Stimulated activated CD8-positive, alpha-beta memory T cell treated with anti-CD3 and anti-CD28 coated beads, Interleukin-4, amount 100 ng/mL, for 4 hours (primary cell): ENCODE measurements at places on chromosomes 5 and 9.

DNA sequence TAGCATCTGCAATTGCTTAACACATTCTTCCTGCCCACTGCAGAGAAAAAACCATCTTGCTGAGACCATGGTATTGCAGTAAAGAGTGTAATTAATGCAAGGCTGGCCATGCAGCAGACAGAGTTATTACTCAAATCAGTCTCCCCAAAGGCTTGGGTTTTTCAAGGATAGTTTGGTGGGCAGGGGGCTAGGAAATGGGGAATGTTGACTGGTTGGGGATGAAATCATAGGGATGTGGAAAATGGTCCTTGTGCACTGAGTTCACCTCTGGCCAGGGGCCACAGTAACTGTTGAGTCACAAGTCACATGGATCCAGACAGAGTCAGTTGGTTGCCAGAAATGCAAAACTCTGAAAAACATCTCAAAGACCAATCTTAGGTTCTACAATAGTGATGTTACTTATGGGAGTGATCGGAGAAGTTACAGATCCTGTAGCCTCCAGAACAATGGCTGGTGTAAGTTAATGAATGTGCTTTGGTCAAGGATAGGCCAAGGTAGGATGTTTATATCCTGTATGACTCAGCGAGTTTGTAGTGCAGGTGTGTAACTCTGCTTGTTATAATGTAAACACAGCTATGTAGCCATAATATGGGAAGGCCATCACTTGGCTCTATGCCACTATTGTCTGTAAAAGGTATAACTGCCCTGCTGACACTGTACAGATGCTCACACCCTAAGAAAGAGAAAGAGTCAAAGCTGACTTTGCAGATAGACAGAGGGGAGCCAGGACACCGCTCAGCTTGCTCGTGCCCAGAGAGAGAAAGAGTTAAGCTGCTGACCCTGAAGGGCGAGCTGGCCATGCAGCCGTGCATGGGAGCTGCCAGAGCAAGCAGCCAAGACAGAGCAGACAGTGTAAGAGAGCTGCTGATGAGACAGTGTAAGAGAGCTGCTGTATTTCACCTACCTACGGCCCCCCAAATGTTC is 27.2 kb downstream of the C9orf152 start:
- DNase-seq = no peak

DNA sequence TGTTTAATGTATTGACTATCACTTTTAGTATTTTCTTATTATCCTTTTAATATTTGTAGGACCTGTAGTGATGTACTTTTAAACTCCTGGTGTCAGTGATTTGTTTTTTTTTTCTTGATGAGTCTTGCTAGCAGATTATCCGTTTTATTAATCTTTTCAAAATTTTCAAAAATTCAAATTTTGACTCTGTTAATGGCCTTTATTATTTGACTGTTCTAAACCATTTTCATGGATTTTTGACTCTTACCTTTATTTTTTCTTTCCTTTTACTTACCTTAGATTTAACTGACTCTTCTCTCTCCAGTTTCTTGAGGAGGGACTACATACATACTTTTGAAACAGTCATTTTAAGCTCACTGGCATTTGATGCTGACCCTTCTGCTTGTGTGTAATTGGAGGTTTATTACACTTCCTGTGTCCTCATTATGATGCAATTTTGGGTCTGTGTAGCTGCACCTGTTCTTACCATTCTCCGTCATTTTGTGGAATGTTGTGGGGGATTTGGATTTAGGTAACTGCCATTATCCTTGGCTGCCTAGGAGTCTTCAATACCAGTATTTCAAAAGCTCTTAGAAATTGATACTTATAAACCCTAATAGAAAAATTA is 32.0 kb upstream of the EXOC3 start:
- no peak for DNase-seq

- no peak for DNase-seq
Observed at GRCh38 chr5:54794135-54794975, 191.0 kb downstream of the ESM1 start.

DNA sequence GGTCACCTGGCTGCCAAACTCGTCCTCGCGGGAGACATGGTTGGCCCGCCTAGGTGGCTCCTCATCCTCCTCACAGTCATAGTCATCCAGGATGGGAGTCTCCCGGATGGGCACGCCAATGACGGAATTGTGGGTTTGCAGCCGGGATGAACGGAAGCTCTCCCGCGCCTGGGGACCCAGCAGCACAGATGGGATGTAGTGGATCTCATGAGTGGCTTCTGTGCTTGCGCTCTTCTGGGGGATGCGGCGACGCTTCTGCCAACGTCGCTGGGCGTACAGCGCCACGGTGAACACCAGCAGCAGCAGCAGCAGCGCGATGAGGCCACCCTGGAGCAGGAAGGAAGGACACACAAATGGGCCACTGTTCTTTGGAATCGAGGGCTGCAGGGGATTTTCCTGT is 200.4 kb downstream of the ASTN2 start:
- no peak for DNase-seq

GRCh38 chr9:128587453-128587852 is 35.1 kb downstream of the SPTAN1 start:
- no peak for DNase-seq

- DNase-seq = no peak
Observed at GRCh38 chr5:98906756-98907355, 22.0 kb downstream of the CHD1 start.

GRCh38 chr9:86046071-86046636 is 53.2 kb downstream of the GOLM1 start:
- no peak for DNase-seq

DNA sequence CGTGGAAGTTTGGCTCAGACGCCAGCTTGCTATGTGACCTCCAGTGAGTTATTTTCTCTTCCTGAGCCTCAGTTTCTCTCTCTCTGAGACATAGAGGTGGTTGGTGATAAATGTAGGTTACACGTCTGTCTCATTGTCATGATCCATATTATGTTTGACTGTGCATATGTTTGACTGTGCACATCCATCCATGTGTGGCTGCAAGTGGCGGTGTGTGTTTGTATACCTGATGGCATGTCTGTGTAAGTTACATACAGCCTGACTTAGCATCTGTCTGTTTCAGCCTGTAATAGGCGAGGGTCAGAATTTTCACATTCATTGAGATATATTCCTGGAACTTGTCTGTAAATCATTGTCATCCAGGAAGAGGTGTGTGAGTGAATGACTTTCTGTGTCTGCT is 3.3 kb downstream of the SPARC start:
- no peak for DNase-seq

GRCh38 chr5:132471151-132471907 is 19.2 kb downstream of the IRF1 start:
- no peak for DNase-seq
